ENCODE measurements at places on chromosomes 13 and 19.

DNA sequence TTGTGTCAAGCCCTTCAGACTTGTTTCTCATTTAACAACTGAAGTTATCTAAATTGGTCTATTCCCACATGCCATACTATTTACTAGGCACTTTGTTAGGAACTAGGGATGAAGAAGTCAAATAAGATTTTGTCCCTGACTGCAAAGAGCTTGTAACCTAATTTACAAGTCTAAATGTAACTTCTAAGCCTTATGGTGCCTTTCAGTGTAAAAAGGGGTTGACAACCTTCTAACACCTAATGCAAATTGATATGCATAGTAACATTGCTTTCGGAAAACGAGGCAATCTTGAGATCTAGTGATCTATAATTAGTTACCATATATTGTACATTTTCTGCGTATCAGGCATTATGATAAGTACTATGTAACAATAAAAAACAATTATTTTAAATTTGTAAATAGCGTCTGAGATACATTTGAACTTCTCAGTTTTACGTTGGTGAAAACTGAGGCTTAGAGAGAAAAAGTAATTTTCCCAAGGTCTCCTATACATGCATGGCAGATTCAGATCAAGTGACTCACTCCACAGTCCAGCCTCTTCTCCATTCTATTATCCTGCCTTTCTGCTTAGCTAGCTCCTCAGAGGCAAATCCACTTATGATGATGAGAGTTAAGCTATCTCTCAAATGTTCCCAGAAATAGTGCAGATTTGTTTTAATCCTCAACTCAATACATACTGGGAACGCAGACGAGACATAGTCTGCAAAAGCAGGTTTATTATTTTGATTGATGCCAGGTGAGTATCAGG, 764.9 kb upstream of the SLITRK5 start:
- no peak for DNase-seq

DNA sequence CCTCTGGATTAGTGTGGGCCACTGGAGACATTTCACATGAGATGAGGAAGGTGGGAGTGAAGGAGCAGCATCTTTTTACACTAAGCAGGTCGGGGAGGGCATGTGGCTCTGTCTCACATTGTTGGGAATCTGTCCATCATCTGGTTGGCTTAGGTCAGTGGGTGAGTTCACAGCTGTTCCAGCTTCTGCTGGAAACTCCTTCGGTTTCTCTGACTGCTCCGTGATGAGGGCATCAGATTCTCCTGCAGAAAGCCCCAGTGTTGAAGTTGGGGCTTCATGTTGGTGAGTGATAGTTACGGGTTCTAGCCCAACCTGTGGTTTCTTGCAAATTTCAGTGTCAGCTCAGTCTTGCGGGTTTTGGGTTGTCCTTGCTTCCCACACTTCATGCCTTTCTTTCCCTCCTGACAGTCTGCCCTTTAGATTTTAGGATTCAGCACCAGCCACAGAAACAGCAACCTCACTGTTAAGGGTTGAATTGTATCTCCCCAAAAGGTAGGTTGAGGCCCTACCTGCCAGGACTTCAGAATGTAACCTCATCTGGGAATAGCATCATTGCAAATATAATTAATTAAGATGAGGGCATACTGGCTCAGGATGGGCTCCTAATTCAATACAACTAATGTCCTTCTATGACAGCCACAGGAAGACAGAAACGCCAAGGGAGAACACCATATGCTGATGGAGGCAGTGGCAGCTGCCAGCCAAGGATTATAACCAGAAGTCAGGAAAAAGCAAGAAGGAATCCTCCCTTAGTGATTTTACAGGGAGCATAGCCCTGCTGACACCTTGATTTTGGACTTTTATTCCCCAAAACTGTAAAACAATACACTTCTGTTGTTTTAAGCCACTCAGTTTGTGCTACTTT, 7.6 kb upstream of the ALOX5AP start:
- no peak for DNase-seq

DNA sequence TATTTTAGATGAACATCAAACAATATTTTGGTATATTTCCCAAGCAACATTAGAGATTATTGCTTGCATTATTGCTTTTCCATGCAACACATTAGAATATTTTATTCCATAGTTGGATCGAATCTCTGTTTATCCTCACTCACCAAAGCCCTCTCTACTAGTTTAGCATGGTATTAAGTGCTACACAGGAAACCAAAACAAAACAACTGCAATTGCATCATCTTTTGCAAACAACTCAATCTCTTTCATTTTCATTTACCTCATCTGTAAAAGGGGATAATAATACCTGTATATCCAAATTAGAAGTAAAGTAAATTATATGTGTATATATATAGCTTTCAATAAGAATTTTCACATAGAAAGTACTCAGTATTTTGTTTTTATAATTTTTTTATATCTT, 147.8 kb upstream of the PCDH9 start:
- no peak for DNase-seq

DNA sequence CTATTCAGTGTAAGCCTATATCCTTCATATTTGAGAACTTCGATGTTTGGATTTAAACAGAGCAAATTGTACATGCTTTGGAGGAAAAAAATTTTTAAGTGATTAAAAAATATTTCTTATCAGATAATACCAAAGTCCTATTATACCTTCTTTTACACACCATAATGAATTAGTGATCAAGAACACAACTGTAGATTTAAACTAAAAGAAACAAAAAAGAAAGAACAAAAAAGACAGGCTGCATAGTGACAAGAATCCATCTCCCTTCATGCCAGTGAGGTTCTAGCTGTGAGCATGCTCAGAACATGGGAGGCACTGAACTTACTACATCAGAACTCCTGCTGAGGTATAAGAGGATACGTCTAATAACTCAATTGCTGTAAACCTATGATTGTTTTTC, at the start of gene RXFP2:
RXFP2 (plus strand) TSS at position 301 of the 400 bp plus-strand sequence; CDS start at position 388, 87 bp downstream.
- no peak for DNase-seq

DNA sequence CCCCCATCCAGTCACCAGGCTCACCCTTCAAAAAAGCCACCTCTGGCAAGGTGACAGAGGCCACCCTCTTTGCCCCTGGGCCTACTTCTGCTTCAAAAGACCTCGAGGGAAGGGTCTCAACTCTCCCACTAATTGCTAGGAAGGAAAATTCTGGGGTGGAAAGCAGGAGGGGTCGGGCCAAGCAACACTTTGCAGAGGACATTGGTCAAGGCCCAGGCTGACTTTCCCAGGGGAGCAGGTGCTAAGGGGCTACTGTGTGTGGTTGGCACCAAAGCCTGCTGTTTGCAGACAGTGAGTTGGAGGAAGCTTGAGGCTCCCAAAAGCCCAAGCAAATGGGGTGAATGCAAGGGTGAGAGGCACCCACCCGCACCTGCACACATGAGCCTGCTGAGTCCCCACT, 28.6 kb upstream of the VSTM2B start:
- DNase-seq = no peak

- no peak for DNase-seq
Measured at GRCh38 chr19:44809577-44810233, 802 bp downstream of the BCAM start.

DNA sequence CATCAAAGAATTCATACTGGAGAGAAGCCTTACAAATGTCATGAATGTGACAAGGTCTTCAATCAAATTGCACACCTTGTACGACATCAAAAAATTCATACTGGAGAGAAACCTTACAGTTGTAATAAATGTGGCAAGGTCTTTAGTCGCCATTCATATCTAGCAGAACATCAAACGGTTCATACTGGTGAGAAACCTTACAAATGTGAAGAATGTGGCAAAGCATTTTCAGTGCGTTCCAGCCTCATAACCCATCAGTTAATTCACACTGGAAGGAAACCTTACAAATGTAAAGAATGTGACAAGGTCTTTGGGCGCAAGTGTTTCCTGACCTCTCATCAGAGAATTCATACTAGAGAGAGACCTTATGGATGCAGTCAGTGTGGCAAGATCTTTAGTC, 13.2 kb upstream of the ZNF534 start:
- no peak for DNase-seq

GRCh38 chr13:84812789-84813188, 930.5 kb upstream of the SLITRK1 start:
- DNase-seq = no peak

DNA sequence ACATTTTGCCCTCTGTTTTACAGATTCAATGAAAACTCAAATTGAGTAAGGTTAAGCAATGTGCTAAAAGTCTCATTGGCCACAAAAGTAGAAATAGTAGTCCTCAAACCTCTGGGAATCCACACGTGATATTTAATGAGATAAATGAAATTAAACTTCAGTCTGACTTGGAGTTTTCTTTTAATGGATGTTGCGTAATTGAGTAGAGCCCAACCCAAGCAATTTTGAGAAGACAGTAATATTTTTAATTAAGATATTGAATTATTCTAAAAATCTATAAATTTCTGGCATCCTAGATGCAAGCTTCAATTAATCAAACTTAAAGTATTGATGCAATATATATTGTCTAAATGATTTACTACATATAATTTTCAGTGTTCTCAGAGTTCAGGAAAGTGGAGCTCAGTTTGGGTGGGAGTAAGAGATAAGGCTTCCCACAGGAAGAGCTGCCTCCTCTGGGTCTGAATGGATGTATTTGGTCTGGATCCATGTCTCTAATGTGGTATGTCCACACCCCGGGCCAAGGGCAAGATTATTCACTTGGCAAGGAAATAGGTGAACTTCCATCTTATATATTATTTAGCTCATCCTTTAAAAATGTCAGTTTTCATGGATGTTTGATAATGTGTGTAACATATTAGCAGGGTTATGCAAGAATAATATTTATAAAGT, 6.9 kb downstream of the MBNL2 start:
- DNase-seq = no peak

DNA sequence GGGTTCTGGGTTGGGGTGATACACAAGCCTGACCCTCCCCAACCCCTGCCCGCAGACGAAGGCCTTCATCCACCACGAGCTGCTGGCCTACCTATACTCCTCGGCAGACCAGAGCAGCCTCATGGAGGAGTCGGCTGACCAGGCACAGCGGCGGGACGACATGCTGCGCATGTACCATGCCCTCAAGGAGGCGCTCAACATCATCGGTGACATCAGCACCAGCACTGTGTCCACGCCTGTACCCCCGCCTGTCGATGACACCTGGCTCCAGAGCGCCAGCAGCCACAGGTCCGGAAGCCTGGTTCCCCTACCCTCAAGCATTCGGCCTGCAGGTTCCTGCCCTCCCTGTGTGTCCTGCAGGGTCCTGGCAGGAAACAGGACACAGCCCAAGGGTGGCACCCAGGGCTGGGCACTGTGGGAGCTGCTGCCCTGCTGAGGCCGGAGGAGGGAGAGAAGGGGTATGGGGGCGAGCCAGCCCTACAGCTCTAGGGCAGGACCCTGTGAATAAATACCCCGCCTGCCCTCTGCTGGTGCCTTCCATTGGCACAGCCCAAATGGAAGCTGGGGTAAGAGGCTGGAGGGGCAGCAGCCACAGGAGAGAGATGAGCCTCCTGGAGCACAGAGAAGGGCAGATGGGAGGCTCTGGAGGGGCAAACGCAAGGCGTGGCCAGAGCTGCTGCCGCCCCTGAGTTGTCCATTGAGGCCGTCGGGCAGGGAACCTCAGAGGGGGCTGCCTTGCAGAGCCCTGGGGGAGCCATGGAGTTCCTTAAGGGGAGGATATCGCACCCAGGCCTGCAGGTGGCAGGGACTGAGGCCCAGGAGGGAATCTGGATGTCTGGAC, 6.8 kb downstream of the TMED1 start:
- no peak for DNase-seq

DNA sequence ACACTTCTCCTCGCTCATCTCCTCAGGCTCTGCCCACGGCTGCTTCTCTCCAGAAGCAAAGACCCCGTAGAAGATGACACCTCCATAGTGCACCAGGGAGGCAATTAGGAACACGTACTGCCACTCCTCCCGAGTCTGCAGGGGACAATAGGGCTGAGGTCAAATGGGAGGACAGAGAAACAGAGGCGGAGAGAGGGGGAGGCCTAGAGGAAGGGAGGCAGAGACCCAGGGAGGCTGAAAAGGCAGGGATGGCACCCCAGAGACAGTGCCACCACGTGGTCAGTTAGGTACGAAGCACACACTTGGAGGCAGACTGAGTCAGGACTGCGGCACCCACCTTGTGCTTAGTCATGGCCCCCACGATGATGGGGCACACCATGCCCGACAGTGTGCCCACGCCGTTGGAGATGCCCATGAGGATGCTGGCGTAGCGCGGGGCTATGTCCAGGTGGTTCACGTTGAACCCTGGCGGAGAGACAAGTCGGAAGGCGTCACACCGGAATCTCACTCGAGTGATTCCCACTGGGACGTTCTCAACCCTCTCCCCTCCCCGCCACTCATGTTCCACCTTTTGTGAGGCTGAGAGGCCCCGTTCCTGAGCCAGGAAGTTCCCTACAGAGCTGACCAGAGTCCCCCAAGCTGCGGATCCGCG, 5.6 kb downstream of the GFY start:
- no peak for DNase-seq

DNA sequence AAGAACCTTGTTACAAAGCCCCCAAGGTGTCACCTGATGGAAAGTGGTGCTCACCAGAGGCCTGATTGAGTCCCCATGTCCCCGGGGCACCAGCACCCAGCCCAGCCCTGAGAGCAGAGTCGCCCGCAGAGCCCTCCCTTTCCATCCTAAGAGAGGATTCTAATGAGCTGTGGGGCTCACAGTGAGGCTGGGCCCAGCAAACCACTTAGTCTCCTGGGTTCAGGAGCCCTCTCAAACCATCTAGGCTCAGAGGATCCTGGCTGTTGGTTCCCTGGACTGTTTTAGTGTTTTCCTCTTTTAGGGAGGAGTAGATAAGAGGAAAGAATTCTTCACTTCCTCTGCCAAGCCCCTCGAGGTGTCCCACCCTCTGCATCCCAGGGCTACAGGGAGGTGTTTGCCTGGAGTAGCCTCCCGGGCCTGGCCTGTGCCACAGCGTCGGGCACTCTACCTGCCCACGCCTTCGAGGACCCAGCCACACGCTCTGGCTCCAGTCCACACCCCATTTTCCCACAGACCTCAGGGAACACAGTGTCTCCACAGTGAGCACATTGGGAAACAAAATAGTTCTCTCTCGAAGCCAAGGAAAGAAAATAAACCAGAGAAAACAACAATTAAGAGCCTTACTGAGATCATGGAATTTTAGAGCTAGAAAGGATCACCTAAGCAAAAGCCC, 34.4 kb downstream of the DHRS12 start:
- DNase-seq = no peak

DNA sequence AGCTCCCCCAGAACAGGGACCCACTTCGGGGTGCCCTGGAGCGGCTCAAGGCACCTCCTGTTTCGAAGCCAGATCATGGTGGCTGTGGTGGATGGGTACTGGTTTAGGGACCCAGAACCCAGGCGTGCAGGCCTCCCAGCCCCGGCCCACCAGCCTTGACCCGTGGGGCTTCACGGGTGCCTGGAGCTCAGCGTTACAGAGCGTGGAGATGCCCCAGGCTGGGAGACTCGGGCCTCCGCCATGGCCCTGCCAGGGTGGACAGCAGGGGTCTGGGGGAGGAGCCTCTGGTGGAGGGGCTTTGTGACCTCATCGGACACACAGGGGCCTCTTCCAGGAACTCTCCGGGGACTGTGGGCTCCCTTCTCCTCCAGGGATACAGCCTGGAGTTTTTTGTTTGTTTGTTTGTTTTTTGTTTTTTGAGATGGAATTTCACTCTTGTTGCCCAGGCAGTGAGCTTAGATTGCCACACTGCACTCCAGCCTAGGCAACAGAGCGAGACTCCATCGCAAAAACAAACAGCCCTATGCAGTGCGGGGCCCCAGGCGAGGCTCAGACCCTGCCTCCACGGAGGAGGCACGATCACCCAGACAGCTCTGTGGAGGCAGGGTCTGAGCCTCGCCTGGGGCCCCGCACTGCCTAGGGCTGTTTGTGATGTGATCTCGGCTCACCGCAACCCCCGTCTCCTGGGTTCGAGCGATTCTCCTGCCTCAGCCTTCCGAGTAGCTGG, at the start of gene GARIN5B:
GARIN5B (minus strand) TSS at position 271 of the 727 bp plus-strand sequence; CDS start at position 77, 194 bp downstream.
- DNase-seq = no peak
